ENCODE measurements at places on chromosomes 4 and X. TPM values are rescaled to one million over a fixed set of nuclear protein-coding genes. Genes with fewer than 3 reads are reported as not detected.
A peak's percentile ranks its signal among the peaks of the same experiment; 100 is the strongest.

DNA sequence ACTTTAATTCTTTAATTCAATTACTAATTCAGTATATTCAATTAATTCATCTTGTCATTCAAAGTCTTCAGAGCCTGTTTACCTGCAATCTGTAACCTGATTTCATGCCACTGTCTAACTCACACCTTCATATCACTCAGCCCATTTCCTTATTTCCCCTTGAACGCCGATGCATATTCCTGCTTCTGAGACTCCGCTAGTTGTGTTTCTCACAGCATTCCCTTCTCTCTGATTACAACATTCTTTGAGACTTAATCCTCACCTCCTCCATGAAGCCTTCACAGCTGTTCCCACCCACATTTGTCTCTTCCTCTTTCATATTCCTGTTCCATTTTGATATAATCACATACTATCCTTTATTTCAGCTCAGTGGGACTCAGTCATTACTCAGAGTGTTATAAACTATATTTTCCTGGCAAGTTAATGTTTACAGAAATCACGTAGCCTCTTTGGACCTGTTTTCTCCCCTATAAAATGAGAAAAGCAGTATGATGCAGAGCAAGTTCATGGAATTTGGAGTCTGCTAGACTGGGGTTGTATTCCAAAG lies 69.0 kb downstream of the MAP9 start:
- no peak for DNase-seq
- no peaks in the 10 kb centered on the region for H3K4me1 ChIP-seq
- H3K36me3 ChIP-seq, result no peaks in the 10 kb centered on the region
- no peak overlapping the region for H3K4me3 ChIP-seq
- H3K27me3 ChIP-seq, result 0 out of 2 replicates have a peak, but pooled peaks cover 7% of the 10 kb centered on the region
- H3K27ac ChIP-seq, result no peak overlapping the region

DNA sequence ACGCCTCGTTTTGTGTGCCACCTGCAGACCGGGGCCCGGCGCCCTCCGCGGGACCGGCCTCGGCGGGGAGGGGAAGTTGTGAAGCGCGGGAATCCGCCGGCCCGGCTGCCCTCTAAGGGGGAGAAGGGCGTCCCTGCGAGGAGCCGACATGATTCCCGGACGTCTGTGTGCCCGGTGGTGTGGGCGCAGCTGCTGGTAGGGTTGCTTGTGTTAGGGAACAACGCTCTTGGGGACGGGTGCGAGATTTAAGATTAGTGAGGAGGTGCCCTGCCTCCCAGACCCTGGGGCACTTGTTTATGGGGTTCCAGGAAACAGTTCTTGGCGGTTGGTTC lies 627 bp downstream of the CDKN2AIP start:
- H3K4me1 ChIP-seq, result peaks cover 22% of the 10 kb centered on the region
- H3K4me3 ChIP-seq, result peak overlapping the region; percentile 82
- no peaks in the 10 kb centered on the region for H3K27me3 ChIP-seq

DNA sequence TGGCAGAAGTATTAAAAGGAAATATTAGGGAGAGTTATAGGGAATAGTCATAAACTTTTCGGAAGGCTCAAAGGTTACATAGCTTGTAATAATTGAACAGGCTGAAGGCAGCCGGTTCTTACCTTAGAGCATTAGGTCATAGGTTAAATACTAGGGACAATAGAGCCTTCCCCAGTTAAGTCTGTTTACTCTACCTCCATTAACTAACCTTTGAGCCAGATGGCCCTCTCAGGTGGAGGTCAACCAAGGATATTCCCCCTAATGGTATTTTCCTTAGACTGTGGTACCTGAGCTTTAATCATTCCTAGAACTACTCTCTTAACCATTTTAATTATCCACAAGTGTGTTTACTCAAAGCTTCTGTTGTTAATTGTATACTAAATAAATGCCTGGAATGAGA lies 920.9 kb upstream of the PABPC4L start:
- no peak overlapping the region for H3K27ac ChIP-seq
- no peaks in the 10 kb centered on the region for H3K4me1 ChIP-seq
- H3K27me3 ChIP-seq, result no peaks in the 10 kb centered on the region
- no peaks in the 10 kb centered on the region for H3K36me3 ChIP-seq
- no peak for DNase-seq

- no peak overlapping the region for H3K4me3 ChIP-seq
- no peaks in the 10 kb centered on the region for H3K36me3 ChIP-seq
- H3K27me3 ChIP-seq, result no peaks in the 10 kb centered on the region
- DNase-seq, result no peak
- peaks cover 5% of the 10 kb centered on the region for H3K4me1 ChIP-seq
These were observed 53.7 kb upstream of the SLC39A8 start for GRCh38 chr4:102399021-102399420.

DNA sequence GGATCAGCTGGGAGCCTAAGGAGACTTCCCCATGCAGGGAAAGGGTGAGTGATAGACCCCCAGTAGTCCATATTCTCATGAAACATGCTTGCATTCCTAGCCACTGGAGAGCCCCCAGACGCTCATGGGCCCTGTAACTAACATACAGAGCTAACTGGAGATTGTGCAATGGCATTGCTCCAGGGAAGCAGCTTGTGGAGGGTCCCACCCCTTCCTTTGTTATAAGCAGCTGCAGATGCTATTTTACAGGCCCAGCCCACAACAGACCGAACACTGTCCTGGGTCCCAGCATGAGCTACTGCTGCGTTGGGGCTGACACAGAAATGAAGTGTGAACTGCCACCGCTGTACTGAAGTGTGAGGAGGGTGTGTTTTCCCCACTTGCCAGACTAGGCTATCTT lies 1465.7 kb upstream of the DIAPH2 start:
- H3K4me1 ChIP-seq, result no peaks in the 10 kb centered on the region
- no peak for DNase-seq
- H3K27me3 ChIP-seq, result no peaks in the 10 kb centered on the region
- no peaks in the 10 kb centered on the region for H3K36me3 ChIP-seq

DNA sequence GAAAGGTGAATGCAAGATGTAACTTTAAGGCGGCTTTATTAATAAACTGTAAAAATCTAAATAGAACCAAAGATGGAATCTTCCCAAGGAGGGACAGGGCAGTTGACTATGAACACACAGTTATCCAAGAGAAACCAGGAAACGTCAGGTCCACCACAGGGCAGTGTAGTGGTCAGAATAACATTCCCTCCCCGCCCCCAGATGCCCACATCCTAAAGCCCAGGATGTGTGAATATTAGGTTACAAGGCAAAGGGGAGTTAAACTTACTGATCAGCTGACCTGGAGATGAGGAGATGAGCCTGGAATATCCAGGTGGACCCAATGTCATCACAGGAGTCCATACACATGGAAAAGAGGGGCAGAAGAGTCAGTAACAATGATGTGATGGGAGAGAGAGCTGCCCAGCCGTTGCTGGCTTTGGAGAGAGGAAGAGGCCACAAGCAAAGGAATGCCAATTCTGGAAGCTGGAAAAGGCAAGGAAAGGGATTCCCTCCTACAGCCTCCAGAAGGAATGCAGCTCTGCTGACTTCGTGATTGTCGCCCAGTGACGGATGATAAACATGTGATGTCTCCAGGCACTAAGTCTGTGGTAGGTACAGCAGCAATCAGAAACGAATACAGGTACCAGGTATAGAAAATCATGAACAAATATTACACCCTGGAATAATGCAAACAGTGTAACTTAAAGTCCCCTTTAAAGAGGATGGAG lies 5.2 kb downstream of the SH3KBP1 start:
- DNase-seq, result no peak
- H3K4me1 ChIP-seq, result peaks cover 53% of the 10 kb centered on the region
- H3K27ac ChIP-seq, result peak overlapping the region; percentile 86

Gene P2RY4
- not detected for total RNA-seq

- peaks cover 14% of the 10 kb centered on the region for H3K4me1 ChIP-seq
- no peak overlapping the region for H3K4me3 ChIP-seq
- no peaks in the 10 kb centered on the region for H3K36me3 ChIP-seq
- DNase-seq, result no peak
These were observed 32.7 kb downstream of the IRF2 start for GRCh38 chr4:184441461-184442313.
